Activated CD8-positive, alpha-beta memory T cell treated with anti-CD3 and anti-CD28 coated beads, Interleukin-2, amount 50 U/mL, for 48 hours (primary cell): ENCODE measurements at places on chromosomes 2 and 18.
A peak's percentile ranks its signal among the peaks of the same experiment; 100 is the strongest.

GRCh38 chr2:145137901-145138300, 618.0 kb upstream of the ZEB2 start:
- no peak for DNase-seq

GRCh38 chr2:236171181-236171679, 3.0 kb upstream of the GBX2 start:
- DNase-seq, result no peak

DNA sequence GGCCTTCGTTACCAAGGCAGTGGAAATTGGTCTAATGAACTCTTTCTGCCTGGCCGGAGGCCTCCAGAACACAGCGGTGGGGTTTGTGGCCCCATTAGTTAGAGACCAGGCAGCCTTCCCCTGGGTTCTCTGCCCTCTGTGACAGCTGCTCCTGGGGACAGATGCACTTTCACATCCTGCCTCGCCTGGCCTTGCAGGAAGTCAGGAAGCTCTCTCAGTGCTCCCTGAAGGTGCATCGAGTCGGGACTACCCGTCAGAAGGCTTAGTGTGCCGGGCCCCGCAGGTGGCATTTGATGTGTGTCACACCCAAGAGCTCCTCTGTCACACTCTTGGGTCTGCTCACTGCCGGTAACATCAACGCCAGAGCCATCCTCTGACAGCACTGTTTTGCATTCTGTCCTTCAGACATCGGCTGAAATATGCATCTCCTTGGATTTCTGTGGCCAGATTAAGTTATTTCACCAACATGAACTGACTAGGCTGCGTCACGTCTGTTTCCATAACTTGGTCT, 158.3 kb downstream of the LDLRAD4 start:
- DNase-seq, result peak; percentile 82

GRCh38 chr2:232417489-232417888, 10.8 kb downstream of the ALPG start:
- no peak for DNase-seq

DNA sequence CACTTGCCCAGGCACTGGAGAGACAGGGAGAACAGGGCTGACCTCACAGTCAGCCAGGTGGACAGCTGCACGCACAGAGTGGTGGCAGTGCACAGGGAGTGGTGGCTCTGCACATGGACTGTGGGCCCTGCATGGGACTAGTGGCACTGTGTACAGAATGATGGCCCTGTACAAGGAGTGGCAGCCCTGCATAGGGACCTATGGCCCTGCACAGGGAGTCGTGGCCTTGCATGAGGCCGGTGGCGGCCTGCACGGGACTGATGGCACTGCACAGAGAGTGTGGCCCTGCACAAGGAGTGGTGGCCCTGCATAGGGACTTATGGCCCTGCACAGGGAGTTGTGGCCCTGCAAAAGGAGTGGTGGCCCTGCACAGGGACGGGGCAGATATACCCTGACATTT, 19.1 kb upstream of the STEAP3 start:
- DNase-seq, result no peak

DNA sequence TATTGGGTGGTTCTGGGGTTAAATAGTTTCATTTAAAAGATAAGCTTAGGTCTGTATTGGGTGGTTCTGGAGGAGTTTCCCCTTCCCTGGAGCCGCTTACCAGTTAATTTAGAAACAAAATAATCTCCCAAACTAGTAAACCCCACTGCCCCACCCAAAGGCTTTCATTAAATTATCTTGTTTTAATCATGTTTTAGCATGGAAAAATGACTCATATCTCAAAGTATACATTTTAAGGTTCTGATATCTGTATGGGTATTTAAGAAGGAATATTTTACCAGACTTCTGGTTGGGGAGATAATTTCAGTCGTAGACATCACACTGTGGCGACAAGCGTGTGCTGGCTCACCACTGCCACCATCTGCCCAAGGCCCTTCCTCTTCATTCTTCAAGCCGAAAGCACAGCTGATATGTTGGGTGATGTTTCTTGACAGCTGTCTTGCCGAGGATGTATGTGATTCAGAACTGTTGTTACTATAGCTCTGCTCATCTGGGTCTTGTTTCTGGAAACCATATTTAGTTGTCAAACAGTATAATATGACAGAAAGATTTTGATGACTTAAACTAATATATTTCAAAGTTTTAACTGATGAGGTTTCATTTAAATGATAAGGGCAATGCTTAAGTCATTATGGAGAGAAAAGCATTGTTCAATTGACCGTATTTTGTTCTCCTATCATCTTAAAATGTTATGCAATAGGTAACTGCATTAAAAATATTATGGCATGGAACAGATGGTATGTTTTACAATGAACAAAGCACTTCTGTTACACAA, 5.1 kb downstream of the FIGLA start:
- peak; percentile 60 for DNase-seq

DNA sequence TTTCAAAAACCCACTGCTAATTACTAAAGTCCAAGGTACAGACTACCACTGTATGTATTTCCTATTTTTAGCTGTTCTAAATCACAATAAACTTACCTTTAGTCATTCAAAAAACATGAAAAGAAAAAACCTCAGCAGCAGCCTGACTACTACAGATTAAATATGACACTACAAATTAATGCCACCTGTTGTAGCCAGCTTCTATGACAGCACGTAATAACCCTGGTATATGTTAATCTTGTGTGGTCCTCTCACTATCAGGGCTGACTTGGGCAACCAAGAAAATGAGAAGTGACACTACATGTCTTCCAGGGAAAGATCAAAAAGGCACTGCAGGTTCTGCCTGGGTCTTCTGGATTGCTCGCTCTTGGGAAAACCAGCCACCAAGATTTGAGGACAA, 90.6 kb upstream of the FAM124B start:
- DNase-seq, result no peak

- DNase-seq, result no peak
Observed at GRCh38 chr2:119474371-119475224, 42.9 kb downstream of the TMEM37 start.

- no peak for DNase-seq
Observed at GRCh38 chr2:197235711-197236110, 74.9 kb downstream of the ANKRD44 start.

GRCh38 chr2:29881089-29881730, 40.2 kb downstream of the ALK start:
- DNase-seq, result no peak

DNA sequence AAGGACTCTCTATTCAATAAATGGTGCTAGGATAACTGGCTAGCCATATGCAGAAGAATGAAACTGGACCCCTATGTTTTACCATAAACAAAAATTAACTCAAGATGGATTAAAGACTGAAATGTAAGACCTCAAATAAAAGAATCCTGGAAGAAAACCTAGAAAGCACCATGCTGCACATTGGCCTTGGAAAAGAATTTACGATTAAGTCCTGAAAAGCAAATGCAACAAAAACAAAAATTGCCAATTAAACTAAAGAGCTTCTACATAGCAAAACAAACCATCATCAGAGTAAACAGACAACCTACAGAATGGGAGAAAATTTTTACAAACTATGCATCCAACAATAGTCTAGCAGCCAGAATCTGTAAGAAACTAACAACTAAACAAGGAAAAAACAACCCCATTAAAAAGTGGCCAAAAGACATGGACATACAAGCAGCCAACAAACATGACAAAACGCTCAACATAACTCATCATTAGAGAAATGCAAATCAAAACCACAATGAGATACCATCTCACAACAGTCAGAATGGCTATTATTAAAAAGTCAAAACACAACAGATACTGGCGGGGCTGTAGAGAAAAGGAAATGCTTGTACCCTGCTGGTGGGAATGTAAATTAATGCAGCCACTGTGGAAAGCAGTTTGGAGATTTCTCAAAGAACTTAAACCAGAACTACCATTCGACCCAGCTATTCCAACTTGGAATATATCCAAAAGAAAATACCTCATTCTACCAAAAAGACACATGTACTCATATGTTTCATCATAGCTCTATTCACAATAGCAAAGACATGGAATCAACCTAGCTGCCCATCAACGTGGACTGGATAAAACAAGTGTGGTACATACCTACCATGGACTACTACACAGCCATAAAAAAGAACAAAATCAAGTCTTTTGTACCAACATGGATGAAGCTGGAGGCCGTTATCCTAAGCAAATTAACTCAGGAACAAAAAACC, 30.6 kb downstream of the SEPTIN10 start:
- DNase-seq, result no peak

DNA sequence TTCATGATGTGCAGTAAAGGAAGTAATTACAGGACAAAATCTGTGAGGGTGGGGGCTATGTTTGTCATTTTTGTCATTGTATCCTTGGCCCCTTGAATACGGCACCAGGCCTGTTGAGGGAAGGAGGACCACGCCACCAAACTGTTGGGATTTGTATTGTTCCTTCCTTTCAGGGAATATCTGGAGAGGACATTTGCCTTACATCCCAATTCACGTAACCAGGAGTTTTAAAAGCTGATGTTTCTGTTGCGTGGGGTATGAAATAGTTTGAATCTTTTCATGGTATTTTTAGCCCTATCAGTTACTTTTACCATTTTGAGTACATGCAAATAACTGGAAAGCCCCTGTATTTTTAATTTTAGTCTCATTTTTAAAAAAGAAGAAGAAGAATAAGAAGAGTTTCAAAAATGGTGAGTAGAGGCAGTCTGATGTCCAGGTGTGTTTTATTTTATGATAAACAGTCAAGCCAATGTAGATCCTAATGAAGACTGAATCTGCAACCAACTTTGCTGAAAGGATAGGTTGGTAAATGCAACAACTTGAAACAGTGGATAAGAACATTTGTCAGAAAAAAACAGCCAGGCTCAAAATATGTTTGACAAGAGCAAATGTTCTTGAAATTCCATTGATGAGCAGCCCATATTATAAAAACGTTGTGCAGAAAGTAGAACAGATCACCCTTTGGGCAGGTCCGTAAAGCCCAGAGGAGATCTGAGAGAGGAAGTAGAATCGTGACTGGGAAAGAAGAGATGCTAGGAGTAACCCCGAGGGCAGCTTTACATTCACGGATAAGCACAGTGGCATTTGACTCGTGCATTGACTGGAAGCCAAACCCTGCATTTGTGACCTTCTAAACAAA, 54.5 kb downstream of the RASGRP3 start:
- DNase-seq, result no peak

DNA sequence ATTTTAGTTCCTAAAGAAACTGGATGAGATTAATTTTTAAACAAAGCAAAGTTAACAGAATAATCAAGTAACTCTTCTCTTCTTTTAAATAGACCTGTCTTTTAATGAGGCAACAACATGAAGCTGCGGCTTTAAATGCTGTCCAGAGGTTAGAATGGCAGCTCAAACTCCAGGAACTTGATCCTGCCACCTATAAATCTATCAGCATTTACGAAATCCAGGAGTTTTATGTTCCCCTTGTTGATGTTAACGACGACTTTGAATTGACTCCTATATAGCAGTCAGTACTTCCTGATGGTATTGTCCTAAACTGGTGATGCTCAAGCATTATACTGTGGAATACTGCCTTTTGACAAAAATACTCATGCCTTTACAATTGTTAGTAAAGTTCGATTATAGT, 53.7 kb upstream of the TWSG1 start:
- no peak for DNase-seq

- no peak for DNase-seq
Observed at GRCh38 chr2:223909001-223909741, 36.0 kb downstream of the WDFY1 start.

DNA sequence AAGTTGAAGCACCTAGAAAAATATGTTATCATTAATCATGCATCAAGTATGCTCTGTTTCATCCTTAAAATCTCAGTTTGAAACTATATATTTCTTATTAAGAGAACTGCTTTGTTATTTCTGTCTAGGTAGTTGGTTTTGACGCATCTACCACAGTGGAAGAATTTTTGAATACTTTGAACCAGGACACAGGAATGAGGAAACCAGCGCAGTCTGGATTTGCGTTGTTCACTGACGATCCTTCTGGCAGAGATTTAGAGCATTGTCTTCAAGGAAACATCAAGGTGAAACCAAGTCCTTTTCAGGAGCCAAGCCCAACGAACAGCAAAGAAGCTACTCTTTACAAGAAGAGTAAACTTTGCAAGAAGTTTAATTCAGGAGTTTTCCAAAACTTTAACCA, 30.1 kb upstream of the DYNC2LI1 start:
- no peak for DNase-seq

DNA sequence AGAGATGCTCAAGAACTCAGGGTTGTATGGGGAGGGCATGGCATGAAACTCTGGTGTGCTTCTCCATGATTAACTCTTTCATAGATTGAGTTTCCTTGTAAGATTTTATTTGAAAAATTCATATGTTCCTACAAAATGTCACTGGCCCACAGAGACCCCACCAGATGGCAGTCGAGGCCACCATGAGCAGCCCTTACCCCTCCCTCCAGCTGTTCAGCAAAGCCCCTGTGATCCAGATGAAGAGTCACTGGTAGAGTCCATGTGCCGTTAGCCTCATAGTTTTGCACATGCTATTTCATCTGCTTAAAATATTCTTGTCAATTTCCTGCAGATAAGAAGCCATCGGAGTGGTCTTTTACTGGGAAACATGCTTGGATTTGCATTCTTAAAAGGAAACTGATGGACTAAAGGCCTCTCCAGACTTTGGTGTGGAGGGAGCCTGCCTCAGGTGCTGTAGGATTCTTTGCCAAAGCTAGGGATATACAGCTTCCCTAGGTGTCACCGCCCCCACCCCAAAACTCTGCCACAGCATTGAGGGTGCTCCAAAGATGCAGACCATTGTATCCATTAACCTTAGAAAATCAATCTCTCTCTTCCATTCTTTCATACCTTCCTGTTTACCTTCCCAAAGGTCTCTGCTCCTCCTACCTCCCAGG, 18.8 kb downstream of the ZNF385B start:
- DNase-seq, result no peak

- no peak for DNase-seq
Observed at GRCh38 chr2:45138904-45139303, 129.7 kb upstream of the SIX2 start.

GRCh38 chr18:57581301-57581934, 5.1 kb downstream of the FECH start:
- no peak for DNase-seq
